ENCODE measurements at places on chromosomes 11 and 22.

DNA sequence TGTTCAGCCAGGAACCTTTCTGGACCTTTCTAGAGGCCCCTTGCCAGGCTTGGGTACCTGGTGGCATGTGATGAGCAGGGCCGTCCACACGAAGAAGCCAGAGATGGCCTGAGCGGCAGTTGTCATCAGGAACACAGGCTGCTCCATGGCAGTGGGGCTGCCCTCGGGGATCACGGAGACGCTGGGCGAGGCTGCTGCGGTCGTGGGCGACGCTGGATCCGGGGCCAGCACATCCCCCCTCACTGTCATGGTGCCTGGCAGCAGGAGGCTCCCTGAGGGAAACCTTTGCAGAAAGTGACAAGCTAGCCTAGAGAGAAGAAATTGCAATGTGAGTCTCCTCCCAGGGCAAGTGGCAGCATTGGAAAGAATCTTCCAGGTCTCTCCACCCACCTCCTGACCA lies 25.1 kb downstream of the TMEM184B start:
- no peak for DNase-seq

- no peak for DNase-seq
Observed at GRCh38 chr22:50315289-50316113, 8.1 kb upstream of the PLXNB2 start.

- no peak for DNase-seq
Observed at GRCh38 chr11:11776714-11777113, 65.1 kb upstream of the USP47 start.

DNA sequence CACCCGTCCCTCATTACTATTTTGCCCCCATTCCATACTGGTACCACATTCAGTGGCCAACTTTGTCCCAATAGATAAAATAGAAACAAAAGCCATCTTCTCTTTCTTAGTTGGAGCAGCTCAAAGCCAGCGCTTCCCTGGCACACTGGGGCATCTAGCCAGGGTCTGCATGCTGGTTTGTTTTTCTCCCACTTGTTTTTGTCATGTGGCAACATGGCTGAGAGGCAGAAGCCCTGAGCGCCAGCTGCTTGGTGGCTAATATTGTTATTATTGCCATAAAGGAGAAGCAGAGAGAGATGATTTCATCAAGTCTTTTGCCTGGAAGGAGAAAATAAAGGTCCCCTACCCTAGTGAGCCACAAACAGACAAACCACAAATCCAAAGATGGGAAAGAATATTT lies 48.4 kb upstream of the CRTAM start:
- DNase-seq = no peak

- no peak for DNase-seq
Observed at GRCh38 chr11:70424765-70425344, 26.5 kb downstream of the CTTN start.

DNA sequence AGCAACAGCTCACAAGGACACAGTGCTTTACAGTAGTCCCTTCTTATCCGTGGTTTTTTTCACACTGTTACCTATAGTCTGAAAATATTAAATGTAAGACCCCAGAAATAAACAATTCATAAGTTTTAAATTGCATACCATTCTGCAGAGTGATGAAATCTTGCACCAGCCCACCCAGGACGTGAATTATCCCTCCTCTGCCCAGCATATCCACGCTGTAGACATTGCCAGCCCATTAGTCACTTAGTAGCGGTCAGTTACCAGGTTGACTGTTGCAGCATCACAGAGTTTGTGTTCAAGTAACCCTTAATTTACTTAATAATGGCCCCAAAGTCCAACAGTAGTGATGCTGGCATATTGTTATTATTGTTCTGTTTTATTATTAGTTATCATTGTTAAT lies 3.6 kb downstream of the CLTCL1 start:
- DNase-seq = no peak

DNA sequence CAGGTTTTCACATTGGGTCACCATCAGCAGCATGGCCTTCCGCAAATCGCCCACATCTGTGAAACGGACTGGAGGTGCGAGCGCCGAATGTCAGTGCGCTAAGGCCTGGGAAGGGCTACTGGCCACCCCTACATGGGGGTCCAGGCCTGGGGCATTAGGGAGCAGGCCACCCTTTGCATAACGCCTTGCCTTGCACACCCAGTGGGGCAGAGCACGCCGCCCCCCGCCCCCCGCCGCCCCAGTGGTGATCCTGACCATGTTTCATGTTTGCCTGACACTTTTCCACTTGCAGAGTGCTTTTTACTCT lies 2.6 kb downstream of the GRK2 start:
- no peak for DNase-seq

DNA sequence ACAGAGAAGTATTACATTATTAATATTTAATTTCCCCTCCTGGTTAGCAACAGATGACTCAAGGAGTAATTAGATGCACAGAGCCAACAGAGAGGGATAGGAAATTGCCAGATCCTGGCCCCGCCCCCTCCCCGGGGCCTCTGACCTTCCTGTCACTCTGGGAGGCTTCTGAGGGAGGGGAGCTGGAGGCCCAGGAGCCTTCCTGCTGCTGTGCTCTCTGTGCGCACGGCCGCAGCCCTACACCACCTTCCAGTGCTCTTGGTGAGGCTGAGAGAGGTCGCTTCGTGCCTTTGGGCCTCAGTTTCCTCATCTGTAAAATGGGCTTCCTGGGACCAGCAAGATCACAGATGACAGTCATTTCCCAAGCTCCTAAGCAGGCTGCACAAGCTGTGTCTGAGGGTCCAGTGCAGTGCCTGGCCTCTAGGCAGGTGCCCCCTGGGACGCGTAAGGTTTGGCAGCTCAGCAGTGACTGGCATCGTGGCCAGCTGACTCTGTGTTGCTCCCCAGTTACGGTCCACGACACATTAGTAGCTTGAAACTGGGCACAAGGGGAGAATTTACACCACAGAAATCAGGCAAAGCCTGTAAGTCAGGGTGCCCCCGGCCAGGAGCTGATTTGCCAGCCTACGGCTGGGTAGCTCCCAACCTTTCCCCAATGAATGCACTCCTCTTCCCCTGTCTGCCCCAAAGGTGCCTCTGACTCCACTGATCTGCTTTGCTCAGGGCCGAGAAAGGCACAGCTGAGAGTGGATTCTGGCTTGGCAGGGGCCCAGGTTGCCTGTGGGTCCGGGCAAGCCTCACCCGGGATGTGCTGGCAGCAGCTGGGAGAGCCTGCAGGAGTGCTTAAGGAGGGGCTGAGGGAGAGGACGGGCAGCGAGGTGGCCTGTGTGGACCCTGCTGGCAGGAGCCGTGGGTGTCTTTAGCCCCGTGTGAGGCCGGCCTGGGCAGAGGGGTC lies 2.3 kb downstream of the ADORA2A start:
- no peak for DNase-seq

DNA sequence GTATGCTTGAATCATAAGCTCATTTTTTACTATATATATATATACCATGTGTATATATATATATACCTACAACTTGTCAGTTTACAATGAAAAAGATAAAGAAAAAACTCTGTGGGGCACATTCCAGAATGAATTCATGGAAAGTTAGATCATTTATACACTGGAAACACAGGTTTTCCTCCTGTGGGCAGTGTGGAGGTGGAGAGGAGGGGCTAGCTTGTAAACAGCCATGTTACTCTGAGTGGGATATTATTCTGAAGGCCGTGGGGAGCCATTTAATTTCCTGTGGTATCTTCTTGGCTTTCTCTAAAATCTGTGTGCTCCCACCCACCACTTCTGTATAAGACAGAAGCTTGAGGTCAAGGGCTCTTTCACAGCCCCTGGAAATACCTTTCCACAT lies 273.4 kb upstream of the MTNR1B start:
- no peak for DNase-seq

- DNase-seq = no peak
Observed at GRCh38 chr22:30234786-30235470, 11.6 kb downstream of the LIF start.

GRCh38 chr11:78266451-78266850 lies 77.7 kb downstream of the USP35 start:
- DNase-seq = no peak

GRCh38 chr11:60910711-60911380 lies 3.1 kb upstream of the TMEM109 start:
- no peak for DNase-seq

GRCh38 chr11:65786786-65787636 lies at the start of gene OVOL1:
TSS of gene OVOL1 (plus strand) at chr11:65787063. CDS start at chr11:65787374, 311 bp downstream.
- no peak for DNase-seq

- DNase-seq = no peak
Observed at GRCh38 chr22:32842486-32842885, 41.0 kb downstream of the TIMP3 start.

DNA sequence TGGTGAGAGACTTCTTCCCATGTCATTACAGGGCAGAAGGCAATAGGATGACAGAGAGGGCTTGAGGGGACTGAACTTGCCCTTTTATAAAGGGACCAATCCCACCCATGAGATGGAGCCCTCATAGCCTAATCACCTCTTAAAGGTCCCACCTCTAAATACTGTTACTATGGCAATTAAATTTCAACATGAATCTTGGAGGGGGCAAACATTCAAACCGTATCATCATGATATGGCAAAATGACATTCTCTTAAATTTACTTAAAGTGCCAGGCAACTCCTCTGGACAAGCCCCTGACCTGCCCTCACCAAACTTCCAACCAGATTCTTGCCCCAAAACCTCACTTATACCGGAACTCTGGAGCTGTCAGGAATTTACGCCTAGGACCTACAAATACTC lies 100.8 kb upstream of the OR5AK2 start:
- DNase-seq = no peak

GRCh38 chr11:98549571-98549970 lies 471.2 kb upstream of the CNTN5 start:
- no peak for DNase-seq

- no peak for DNase-seq
Observed at GRCh38 chr22:35424761-35425160, 24.8 kb downstream of the MCM5 start.

DNA sequence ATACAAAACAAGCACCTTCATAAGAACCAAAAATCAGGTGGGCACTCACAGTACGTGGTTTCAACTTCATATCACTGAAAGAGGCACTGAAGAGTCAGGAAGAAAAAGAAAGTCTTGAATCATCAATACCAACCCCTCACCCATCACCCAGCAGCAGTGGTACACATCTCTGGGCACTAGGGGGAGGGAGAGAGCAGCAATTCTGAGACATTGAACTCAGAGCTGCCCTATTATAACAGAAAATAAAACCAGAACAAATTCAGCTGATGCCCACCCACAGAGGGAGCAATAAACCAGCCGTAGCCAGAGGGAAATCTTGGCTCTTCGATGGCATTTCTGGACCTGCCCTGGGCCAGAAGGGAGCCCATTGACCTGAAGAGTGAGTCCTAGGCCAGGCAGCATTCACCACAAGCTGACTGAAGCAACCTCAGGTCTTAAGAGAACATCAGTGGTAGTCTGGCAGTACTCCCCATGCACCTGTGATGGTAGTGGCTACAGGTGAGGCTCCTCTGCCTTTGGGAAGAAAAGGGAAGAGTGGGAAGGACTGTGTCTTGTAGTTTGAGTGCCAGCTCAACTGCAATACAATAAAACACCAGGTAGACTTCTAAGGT lies 42.2 kb upstream of the FAM181B start:
- DNase-seq = peak; percentile 46

GRCh38 chr22:29308791-29309262 lies 2.4 kb downstream of the GAS2L1 start:
- no peak for DNase-seq

DNA sequence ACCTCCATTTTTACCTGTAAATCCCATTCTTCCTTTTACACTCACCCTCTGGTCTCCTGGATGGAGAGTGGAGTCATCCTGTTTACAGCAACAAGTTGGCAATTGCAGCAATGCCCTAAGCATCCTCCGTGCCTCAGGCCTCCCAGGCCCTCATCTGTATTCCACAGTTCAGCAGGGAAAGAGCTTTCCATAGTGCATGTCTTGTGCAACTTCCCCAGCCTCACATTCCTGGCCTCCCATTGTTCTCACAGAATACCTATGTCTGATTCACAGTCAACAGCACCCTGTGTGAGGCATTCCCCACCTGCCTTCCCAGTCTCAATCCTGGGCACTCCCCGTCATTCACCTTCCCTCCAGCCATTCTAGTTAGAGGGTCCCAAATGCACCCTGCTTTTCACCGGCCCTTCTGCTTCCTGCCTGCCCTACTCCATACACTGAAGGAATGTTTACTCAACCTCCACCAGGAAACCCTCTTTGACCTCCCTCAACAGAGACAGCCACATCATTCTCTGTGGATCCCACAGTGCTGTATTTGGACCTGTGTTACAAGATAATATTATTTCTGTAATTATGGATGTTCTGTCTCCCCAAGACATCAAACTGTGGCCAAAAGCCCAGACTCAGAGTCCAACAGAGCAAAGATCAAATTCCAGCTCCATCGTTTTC lies 405.7 kb downstream of the BUD13 start:
- no peak for DNase-seq

DNA sequence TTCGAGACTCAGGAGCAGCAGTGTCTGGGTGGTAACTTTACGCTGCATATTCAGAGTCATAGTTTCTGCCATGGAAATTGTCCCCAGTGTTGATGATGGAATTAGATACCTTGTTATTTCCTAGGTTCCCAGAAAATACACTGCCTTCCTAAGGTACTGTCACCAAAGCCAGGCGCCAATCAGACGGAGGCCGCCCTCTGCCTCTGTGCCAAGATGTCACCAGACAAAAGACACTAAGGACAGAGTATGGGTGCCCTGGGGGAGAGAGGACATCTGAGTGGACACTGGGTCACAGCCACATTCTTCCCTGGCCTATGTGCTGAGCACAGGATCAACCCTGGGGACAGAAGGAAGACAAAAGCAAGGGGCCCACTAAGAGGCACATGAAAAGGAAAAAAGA lies 11.2 kb downstream of the PLA2G6 start:
- DNase-seq = no peak

GRCh38 chr11:65573391-65574079 lies 1.2 kb downstream of the FAM89B start:
- no peak for DNase-seq

- no peak for DNase-seq
Observed at GRCh38 chr11:28231475-28231874, 123.3 kb downstream of the METTL15 start.

DNA sequence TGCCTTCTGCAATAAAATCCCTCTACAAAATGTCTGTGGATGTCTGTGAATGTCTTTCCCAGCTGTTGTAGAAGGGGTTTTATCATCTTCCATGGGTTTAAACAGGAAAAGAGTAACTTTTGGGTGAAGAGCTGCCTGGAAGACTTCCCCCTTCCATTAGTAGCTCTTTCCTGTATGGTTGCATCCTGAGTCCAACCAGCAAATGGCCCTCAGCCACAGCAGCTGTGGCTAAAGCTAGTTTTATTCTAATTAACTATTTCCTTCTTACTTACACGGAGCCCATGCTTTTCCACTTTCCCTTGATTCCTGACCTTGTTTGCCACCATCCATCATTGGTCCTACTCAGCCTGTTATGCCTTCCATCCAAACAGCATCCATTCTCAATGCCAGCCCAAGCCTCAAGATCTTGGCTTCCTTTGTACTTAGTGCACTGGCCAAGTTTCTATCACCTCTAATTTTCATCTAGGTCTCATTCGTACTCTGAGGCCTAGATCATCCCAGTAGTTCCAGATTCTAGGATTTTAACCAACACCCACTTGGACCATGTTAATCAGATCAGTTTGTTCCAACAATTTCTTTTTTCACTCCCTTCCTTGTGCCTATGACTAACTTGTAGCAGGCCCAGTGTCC lies 41.5 kb upstream of the CADM1 start:
- DNase-seq = no peak

All from head of caudate nucleus (tissue), 42 donors.